ENCODE measurements at places on chromosomes 2 and 18. TPM values are rescaled to one million over a fixed set of nuclear protein-coding genes. Genes with fewer than 3 reads are reported as not detected.

GRCh38 chr2:186882511-186883071 is 33.6 kb upstream of the ZSWIM2 start:
- DNase-seq: no peak

DNA sequence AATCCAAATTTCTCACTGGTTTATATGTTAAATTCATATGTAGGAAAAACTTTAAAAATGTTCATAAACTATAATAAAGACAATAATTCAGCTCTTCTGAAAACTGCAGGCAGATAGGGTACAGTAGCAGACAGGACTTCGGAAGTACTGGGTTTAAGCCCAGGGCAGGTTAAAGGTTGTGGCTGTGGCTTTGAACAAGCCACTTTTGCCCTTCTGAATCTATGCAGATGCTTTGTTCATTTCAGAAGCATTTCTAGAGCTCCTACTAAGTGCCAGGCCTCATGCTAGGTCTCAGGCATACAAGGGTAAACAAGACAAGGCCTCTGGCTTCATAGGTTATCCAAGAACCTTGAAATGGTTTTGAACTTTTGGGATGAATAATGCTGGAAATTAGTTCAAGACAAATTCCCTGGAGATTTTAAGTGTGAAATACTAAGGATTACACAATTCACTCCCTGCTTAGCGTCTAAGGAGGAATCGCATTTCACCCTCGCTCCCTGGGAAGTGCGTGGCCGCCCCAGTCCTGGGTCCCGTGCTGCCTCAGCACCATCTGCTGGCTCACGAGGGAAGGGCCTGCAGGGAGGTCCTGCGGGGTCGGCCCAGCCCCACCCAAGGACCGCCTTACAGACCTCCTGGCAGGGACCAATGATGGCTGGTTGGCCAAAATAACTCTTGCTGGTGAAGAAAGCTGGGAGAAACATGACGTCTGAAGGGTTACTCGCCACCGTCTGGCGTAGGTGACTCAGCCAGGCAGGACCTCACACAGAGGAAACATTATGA is 67.7 kb upstream of the L3MBTL4 start:
- DNase-seq: peak; percentile 53

DNA sequence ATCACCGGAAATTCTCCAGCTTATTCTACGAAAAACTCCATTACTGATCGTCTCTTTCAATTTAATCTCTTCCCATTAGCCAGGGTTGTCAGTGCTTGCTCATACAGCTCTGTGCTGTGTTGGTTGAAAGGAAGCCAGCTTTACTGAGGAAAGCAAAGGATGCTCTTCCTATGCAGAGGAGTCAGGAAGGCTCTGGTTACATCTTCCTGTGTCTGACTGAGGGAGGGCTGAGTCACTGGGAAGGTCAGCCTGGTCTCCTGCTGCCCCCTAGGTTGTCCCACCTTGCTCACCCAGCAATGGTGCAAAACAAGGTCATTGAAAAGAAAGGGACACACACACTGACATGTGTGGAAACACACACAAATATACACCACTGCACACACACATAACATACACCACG is 975.6 kb downstream of the DCDC2C start:
- DNase-seq: no peak

The ATP6V1B1 gene
- total RNA-seq: not detected

The SIX2 gene
- total RNA-seq: not detected
